CD4-positive, alpha-beta T cell treated with Interleukin-6 at 100 ng/mL for 8 hours (primary cell): ENCODE measurements at places on chromosomes 3 and 15.
A peak's percentile ranks its signal among the peaks of the same experiment; 100 is the strongest.

- no peak for DNase-seq
Measured at GRCh38 chr15:96029172-96029571, 301.3 kb upstream of the NR2F2 start.

DNA sequence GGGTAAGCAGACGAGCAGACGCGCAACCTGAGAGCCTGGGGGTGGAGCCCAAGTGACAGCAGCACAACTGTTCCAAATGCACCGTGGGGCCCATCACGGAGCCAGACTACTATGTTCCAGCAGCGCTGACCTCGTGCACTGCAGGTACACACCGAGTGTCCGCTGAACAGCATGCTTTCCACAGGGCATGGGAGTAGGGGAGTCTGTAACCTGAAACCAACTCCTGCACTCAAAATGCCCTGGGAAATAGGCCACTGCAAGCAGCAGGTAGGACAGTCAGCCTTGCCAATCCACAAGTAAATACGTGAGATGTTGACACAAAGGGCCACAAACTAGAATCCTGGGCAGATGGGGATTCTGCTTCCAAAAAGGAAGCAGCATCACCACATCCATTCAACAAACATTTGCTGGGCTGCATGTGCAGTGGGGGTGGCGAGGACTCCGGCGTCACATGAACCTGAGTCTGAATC lies 73.9 kb downstream of the TBC1D2B start:
- no peak for DNase-seq

DNA sequence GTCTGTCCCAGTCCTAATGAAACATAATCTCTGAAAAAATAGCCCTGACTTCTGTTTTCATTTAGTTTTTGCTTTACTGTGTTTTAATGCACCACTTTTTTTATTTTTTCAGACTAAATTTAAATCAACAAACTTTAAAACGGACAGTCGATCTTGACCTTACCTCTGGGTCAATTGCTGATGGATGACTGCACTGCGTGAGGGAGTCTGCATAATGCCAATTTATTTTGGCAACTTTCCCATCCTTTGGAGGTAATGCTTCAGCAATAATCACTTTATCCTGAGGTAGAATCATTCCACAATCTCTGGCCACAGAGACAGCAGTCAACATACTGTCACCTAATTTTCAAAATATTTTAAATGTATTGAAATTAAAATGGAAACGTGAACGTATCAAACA lies 32.5 kb upstream of the GP5 start:
- DNase-seq: no peak

GRCh38 chr3:71112576-71112975 lies 471.0 kb downstream of the FOXP1 start:
- DNase-seq: no peak

DNA sequence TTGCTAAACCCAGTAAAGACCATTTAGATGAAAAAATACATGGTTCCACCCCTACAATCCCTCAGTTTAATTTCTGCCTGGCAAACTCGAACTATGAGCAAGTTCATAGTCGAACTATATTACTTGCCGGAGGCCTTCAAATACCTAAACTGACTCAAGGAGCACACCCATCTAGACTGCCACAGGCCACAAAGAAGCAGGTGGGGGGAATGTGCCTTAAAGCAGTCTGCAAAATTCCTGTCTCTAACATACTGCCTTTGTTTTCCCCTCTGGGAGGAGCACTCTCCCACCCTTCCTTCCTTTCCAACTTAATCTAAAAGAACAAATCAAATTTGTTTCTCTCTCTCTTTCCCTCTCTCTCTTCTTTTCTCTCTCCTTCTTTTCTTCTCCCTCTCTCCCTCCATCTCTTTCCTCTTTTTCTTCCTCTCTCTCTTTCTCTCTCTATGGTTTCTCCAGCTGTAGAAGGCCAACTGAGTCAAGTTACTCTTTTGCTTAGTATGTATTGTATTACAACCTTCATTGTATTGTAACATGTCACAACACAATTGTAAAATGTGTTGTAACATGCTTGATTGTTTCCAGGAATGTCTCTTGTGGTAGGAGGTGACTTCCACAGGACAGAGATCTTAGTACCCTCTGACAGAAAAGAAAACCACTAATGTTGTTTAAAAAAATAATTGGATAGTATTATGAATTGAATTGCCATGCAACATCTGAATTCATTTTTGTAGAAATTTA lies 496.3 kb downstream of the ROBO2 start:
- DNase-seq: no peak

GRCh38 chr3:156776871-156777270 lies 49.3 kb upstream of the LEKR1 start:
- DNase-seq: no peak

DNA sequence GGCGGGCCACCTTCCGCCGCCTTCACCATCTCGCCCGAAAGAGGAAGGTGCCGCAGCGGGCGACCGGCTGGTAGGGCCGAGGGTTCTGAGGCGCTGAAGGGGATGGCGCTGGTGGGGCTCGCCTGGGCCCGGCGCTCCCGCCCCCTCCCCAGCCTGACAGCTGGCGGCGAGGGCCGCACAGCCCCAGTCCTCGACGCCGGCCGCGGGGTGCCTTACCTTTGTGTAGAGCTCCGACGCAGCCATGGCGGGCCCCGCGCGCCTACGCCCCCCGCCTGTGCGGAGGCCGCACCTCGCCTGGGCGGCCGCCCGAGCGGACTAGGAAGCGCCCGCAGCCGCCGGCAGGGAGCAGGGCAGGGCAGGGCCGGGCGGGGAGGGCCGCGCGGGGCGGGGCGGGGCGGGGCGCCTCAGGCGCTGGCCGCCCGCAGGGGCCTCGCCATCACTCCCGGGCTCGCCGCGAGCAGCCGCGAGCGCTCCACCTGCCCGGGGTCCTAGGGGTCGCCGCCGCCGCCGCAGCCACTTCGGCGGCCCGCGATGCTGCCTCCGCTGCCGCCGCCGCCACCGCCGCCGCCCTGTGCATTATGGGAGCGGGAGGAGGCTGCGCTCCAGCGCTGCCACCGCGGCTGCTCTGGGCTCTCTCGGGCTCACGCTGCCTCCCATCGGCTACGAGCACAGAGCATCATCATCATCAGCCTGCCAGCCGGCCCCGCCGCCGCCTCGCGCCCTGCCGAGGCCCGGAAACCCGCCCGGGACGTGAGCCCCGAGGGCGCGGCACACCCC lies at the start of gene MYO5A:
TSS of gene MYO5A (minus strand) at position 317 of the 777 bp plus-strand sequence. CDS start at position 243, 74 bp downstream.
- peak; percentile 81 for DNase-seq

DNA sequence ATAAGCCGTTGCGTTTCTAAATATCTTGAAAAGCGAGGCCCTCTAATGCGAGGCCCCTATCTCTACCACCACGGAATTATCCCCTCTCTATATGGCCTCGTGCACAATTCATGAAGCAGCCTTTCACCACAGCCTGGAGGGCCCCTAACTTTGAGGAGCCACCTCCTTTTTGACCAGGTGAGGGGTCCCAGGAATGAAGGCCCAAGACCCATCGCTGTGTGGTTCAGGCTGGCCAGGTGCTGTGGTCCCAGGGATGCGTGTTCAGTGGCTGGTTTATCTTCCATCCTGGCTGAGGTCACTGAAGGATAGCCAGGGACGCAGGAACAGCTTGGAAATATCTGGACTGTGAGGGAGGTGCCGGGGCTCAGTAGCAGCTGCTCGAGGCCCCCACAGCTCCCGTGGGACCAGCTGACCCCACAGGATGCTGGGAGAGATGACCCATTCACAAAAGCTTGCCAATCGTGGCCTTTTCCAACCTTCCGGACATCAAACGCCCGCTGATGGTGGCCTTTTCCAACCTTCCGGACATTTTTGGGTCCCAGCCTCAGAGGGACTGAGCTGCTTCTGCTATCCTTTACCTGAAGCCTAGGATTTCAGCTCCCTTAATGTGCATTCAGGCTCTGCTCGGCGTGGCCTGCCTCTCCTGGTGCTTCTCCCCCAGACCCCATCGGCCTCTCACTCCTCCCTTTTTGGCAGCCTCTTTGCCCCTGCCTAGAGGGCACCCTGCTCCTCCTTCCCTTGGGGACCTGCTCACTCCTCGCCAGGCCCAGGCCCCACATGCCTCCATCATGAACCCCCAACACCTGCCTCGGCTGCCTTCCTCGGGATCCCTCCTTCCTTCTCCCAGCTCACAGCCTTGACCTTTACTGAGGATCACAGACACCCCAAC lies 140.9 kb downstream of the CHSY1 start:
- no peak for DNase-seq

DNA sequence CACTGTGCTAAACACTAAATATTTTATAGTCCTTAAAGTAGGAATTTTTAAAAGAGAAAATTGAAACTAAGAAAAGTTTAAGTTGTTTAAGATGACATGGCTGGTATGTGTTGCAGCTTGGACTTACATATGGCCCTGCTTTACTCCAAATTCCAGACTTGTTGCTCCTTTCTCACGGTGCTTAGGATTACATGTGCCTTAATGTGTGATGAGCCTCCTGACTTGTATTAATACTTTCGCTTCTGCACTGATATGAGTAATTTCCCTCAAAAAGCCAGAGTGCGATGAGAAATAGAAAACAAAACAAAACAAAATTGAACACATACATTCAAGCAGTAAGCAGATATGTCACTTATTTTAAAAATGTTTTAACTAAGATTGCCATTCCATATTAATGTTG lies 250.2 kb downstream of the VGLL3 start:
- no peak for DNase-seq

GRCh38 chr3:31102196-31102879 lies 207.9 kb upstream of the GADL1 start:
- DNase-seq: no peak

- DNase-seq: no peak
Measured at GRCh38 chr15:37220949-37221670, 120.8 kb upstream of the MEIS2 start.

GRCh38 chr3:196227629-196228493 lies 11.5 kb downstream of the SLC51A start:
- no peak for DNase-seq

DNA sequence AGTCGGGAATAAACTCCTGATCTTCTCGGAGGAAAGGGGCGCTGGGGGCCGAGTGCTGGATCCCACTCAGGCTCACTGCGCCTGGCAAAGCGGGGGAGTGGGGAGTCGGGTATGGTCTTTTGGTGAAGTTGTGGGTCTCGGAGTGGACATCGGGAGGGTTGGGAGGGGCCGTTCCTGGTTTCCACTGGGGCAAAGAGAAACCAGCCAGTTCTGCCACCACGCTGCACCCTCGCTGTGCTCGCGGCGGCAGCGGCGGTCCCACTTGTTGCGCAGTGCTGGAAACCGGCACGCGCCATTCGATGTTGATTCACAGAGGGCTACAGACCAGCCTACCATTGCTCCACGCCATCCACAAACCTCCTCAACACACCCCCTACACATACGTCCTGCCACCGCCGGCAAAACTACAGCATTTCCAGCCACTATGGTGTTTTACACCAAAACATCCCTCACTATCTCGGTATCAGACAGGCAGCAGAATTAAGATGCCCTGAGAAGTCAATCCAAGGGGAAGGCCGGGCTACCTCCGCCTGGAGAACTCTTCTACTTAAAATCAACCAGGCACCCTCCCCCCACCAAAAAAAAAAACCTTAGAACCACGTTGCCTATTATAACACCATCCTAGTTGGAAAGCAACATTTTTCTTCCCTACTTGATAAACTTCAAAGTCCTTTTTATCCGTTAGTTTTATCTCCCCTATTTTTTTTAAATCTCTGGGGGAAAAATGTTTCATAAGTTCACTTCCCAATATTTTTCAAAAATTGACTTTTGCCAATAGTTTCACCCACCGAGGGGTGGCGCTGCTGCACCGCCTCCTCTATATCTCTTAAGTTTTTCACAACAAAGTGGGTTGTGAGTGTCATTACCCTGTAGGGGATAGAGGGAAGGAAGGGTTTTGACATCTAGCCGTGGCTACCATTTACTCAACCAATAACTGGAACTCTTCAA lies 3.6 kb downstream of the BCL6 start:
- peak; percentile 72 for DNase-seq

DNA sequence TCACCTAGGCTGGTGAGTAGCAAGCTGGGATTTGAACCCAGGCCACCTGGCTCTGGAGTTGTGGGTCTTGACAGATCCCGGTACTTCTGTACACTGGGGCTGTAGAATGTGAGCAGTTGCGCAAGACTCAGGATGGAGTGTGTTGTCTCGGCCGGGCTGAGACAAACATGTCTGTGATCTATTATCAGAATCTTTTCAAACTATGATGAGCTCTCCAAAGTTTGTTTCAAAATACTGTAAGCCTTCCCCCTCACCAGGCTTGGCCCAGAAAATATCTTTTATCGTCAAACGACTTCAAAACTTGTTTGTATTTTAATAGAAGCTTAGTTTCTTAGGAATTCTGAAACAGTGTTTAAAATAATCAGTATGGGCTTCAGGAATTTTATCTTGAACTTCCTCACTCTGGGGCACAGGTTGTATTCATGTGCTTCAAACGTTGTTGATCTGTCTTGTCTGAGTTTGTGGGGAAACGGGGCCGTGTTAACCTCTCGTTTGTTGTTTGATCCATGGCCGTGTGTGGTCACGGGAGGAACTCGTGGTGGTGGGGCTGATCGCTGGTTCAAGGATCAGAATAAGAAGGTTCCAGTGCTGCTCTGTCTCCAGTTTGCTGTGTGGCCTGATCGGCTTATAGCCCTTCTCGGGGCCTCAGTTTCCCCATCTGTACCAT lies 40.3 kb upstream of the TFRC start:
- DNase-seq: no peak

DNA sequence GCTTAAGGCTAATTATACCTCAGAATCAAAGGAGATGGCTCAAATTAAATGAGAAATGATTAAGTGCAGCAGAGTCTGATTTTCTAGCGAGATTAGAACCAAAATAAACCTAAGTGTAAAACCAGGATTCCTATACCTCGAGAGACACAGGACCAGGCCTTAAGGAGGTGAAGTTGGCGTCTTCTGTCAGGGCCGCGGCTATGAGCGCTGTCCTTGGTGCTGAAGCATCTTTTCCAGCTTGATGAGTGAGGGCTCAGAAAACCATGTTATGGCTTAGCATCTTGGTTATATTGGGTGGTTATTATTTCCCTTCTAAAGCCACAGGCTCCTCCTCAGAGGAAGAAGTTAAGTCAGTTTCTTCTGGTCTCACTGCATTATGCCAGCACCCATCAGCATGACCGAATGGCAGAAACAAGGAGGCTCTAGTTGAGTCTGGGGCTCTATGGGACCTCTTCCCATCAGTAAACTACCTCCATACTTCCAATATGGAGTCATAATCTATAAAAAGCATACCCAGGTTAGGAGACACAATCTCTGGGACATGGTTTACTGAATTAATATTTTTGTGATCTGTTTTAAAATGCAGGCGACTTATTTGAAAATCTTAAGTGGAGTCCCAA lies 120.1 kb upstream of the NMNAT3 start:
- DNase-seq: no peak

DNA sequence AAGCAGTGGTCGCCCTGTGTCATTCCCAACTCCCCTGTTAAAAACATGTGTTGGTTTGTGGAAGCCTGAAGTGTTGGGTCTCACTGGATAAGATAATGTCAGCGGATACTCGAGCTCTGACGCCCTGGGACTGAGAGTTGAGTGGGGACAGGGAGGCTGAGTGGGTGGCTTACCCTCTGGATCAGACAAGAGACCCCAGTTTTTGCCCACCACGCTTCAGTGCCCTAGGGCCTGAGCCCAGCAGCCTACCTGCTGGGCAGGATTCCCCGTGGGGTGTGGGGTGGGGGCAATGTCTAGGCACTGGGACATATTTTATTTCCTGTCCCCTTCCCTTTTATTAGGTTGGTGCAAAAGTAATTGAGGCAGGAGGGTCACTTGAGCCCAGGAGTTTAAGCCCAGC lies 75.0 kb downstream of the SMAD6 start:
- DNase-seq: no peak
